ENCODE measurements at places on chromosomes 3 and 15.

DNA sequence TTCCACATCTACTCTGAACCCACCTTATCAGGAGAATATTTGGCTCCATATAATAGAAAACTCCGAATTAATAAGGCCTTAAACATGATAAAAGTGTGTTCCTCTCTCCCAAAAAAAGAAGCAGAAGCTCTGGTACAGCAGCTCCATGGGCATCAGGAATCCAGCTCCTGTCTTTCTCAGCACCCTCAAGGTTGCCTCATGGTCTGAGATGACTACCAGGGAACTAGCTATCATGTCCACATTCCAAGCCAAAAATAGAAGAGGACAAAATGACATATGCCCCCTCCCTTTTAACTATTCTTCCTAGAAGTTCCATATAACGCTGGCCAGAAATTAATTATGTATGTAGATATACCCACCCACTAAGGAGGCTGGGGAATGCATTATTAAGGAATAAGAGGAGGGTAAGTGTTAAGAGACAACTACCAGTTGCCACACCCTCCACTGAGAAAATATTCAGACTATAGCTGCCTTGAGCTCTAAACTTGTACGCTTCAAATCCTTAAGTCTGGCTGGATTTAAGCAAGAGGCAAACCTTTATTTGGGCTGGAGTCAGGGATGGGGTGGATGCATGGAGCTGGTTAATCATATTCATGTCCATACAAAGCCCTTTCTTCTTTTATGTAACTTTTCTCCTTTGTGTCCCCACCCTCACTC is 35.8 kb upstream of the CTDSPL start:
- no peak for DNase-seq

DNA sequence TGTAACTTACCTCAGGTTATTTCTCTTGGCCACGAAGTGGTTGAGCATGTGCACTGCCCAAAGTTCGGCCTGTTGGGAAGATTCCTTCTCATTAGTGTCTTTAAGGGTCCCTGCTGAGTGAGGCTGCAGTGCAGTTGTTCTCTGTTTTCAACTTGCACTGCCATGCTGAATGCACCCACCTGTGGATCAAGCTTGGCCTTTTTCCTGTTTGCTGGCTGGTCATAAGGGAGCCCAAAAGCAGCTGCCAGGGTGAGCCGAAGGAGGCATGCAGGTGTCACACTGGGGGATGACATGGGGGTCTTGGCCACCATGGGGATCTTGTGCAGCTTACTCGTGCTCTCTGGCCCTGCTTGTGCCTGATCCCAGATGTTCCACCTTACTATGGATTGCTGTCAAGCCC is 46.1 kb upstream of the RAF1 start:
- no peak for DNase-seq

- DNase-seq: no peak
Observed at GRCh38 chr3:59758672-59759071, 708.8 kb upstream of the CFAP20DC start.

GRCh38 chr3:38640661-38641452 is 8.6 kb downstream of the SCN5A start:
- no peak for DNase-seq

DNA sequence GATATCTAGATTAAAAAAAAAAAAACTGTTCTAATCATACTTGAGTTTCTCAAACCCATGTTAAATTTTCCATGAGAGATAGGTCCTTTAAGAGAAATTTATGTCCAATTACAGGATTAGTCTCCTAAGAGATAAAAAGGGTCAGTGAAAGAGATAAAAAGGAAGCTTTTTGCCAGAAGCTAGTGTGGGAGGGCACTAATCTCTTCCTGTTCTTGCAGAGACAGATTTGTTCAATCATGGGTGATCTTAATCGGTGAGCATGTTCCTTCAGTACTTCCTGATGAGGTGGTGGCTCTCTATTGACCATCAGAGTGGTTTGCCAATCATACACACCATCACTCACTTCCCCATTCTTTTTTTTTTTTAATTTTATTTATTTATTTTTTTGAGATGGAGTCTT is 16.9 kb upstream of the LPP start:
- no peak for DNase-seq

- peak; percentile 80 for DNase-seq
Observed at GRCh38 chr15:70775160-70775559, 11.8 kb upstream of the UACA start.

DNA sequence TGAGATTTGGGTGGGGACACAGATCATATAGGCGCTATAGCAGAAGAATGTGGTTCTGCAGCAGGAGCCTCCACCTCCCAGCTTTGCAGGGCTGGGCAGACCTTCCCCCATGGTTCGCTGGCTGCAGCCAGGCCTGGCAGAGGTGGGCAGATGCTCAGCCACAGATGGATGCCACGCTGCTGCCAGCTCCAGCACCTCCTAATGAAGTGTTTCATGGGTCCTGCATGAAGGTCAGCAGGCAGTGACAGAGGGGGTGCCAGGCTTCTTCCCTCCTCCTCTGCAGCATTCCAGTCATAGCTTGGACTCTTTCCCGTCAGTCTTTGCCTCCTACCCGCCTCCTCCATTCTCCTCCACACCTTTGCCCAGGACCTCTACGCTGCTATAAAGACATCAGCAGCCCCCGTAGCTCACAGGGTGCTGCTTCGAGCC is 85.9 kb downstream of the SLCO3A1 start:
- no peak for DNase-seq

DNA sequence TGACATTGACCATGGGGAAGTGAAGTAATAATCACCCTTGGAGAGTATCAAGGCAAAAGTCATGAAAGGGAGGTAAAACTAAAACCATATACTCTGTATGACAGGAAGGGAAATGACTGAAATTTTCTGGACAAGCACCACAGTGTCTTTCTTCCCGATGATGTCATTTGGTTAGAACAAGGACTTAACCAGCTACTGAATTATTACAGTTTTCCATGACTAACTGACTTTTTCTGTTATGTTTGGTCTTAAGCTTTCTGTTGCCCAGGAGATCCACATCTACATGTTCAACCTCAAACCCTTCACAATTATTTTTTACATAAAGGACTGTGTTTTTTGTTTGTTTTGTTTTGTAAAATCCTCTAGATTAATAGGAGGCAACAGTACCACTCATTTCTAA is 191.9 kb upstream of the IL12A start:
- peak; percentile 37 for DNase-seq

GRCh38 chr3:140469491-140469890 is 208.4 kb upstream of the TRIM42 start:
- DNase-seq: peak; percentile 7

DNA sequence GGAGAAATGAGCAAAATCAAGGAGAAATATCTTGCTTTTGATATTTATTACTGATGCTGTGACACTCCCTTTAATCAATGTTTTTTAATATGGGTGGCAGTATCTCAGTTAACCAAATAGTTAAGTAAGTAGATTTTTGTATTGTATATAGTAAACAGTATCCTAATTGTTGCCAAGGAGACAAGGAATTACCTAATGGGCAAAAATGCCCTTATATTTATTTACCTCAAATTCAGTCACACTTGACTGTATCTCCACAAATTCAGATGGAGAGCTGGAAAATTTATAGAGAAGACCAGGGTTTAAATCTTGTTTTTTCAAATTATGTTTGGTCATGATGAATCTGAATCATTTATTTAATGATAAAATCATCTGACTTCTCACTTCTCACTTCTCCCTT is 3.6 kb upstream of the CHD2 start:
- DNase-seq: no peak

- peak; percentile 8 for DNase-seq
Observed at GRCh38 chr3:154779571-154779970, 300.5 kb upstream of the MME start.

GRCh38 chr3:10783360-10784351 is 32.4 kb upstream of the SLC6A11 start:
- peak; percentile 78 for DNase-seq

GRCh38 chr15:101059381-101060341 is 140.5 kb downstream of the LRRK1 start:
- no peak for DNase-seq

DNA sequence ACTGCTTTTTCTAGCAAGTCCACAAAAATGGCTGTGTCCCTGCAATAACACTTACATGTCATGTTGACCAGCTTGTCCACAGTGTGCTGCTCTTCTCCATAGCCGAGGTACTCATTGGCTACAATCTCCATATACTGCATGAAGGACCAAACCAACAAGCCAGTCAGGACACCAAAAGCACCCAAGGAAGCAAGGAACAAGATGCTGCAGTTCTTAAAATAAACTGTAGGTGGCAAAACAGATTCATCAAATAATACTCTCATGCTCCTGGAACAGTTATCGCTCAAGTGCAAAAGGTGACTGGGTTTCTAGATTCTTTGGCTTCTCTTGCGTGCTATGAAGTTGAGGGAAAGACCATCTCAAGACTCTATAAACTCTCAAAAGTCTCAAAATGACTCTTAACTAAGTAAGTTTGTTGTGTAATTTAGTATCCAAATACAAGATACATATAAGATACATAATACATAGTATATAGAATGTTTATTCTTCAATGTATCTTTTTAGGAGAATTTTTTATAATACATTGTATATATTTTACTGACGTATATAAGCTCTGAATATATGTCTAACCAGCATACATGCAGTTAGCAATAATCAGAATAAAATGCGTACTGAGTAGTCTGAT is 57.0 kb downstream of the NEK10 start:
- DNase-seq: peak; percentile 86

DNA sequence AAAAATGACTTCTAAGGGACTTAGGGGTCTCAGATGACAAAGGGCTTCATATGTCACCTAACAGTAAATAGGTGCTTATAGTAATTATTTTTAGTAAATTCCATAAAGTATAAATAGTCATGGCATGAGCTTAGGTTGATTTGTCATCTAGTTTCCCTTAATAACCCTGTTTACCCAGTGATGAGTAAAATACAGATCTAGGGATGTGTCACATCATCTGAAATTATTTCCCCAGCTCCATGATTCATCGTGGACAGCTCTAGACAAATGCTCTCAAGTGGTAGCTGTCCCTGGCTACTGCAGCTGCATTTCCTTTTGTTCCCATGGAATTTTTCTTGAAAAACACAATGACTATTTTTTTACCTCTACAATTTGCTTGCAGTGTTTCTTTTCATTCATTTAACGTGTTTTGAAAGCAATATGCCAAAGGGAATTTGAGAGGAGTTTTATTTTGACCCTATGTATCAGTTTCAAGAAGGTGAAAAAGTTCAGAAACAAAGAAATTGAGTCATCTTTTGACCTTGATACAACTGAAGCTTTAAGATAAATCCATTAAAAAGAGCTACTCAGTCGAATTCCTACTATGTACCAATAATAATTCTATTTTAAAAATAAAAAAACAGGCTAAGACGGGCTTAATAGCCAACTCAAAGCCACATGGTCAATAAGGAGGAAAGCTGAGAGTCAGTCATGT is 241.6 kb downstream of the KCNMB2 start:
- DNase-seq: peak; percentile 84

DNA sequence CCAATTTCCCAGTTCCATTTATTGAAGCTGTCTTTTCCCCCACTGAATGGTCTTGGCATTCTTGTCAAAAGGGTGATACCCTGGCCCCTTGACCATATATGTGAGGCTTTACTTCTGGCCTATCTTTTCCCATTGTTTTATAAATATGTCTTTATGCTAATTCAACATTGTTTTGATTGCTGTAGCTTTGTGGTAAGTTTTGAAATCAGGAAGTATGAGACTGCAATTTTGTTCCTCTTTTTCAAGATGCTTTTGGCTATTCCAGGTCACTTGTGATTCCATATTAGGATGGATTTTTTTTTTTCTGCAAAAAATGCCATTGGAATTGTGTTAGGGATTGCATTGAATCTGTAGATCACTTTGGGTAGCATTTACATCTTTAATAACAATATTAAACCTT is 141.2 kb upstream of the MANF start:
- no peak for DNase-seq

GRCh38 chr3:62238003-62238402 is 135.3 kb downstream of the FEZF2 start:
- no peak for DNase-seq

GRCh38 chr15:65832549-65833364 is 36.5 kb upstream of the RAB11A start:
- peak; percentile 97 for DNase-seq

GRCh38 chr3:191356631-191357439 is 26.5 kb upstream of the UTS2B start:
- DNase-seq: peak; percentile 77

DNA sequence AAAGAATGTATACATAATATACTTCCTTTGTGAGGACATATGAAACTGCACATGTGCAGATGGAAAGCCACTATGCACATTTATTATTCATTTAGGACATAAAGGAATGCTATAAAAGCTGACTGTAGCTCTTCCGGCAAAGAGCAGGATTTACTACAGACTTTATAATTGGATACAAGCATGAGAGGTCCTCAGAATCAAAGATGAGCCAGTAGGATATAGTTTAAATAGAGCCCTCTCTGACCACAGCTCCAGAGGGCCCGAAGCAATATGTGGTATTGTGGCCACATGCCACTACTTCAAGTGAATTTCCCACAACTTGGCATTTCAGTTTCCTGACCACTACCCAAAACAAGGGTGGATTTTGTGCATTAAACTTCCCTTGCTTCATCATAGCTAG is 140.9 kb downstream of the ATP8B4 start:
- no peak for DNase-seq

DNA sequence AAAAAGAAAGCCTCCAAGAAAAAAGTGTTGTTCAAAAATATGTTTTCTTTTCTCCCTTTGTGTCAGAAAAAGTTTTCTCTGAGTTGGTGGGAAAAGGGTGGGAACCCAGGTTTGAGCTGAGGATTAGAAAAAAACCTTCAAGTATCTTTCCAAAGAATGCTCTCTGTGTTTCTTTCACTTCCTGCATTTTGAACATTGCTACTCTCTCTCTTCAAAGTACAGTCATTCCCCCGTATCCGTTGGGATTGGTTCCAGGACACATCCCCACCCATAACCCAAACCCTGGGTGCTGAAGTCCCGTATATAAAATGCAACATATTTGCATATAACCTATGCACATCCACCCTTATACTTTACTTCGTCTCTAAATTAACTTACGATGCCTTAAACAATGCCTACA is 139.6 kb downstream of the TMCO5A start:
- DNase-seq: peak; percentile 36

GRCh38 chr3:85846940-85847339 is 888.2 kb downstream of the CADM2 start:
- DNase-seq: no peak

GRCh38 chr3:44992555-44993470 is 16.8 kb downstream of the EXOSC7 start:
- peak; percentile 38 for DNase-seq

DNA sequence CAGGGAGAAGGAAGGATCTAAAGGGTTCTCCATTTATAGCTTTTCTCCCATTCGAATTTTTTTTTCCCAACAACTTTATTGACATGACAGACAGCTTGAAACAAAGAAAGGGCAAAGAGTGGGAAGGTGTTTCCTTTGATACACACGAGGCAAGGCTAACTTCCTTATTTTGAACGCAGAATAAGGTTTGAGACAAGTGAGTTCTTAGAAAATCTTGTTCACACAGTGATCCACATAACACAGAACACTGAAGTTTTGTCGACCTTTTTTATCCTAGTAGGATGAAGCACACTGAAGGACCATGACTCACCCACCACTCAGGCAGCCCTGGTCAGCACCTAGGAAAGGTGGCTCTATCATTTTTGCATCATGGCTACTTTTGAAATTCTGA is 425.8 kb upstream of the MDFIC2 start:
- peak; percentile 68 for DNase-seq

GRCh38 chr3:45479621-45480035 is 91.3 kb downstream of the LARS2 start:
- DNase-seq: peak; percentile 78

GRCh38 chr3:184198509-184198908 is 12.5 kb downstream of the ABCF3 start:
- no peak for DNase-seq

- DNase-seq: no peak
Observed at GRCh38 chr3:15443826-15444524, 16.6 kb downstream of the EAF1 start.
